Stimulated activated CD4-positive, alpha-beta T cell treated with anti-CD3 and anti-CD28 coated beads, Interleukin-4, amount 100 ng/mL, for 1 hour (primary cell): ENCODE measurements at places on chromosomes 7 and 10.

- DNase-seq: no peak
Measured at GRCh38 chr10:86674912-86675311, 6.6 kb downstream of the LDB3 start.

DNA sequence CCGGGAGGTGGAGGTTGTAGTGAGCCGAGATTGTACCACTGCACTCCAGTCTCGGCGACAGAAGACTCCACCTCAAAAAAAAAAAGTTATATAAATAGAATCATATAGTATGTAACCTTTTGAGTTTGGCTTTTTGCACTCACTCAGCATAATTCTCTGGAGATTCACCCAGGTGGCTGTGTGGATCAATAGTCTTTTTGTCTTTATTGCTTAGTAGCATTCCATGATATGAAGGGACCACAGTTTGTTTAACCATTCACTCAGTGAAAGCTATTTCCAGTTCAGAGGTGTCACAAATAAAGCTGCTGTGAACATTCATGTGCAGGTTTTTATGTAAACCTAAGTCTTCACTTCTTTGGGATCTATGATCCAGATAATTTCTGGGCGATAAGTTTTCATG, 167.7 kb downstream of the PKD1L1 start:
- no peak for DNase-seq

- DNase-seq: no peak
Measured at GRCh38 chr7:82567841-82568240, 124.3 kb upstream of the CACNA2D1 start.

DNA sequence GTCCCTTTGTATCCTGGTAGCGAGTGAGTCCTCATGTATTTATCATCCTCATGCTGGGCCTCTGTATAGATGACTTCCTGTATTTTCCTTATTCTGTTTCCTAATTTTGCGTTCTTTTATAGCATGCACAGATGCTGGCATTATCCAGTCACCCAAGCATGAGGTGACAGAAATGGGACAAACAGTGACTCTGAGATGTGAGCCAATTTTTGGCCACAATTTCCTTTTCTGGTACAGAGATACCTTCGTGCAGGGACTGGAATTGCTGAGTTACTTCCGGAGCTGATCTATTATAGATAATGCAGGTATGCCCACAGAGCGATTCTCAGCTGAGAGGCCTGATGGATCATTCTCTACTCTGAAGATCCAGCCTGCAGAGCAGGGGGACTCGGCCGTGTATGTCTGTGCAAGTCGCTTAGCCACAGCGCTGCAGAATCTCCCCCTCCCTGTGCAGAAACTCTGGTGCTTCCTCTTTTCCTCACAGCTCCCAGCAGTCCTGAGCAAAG, 183.1 kb upstream of the PRSS58 start:
- DNase-seq: no peak

DNA sequence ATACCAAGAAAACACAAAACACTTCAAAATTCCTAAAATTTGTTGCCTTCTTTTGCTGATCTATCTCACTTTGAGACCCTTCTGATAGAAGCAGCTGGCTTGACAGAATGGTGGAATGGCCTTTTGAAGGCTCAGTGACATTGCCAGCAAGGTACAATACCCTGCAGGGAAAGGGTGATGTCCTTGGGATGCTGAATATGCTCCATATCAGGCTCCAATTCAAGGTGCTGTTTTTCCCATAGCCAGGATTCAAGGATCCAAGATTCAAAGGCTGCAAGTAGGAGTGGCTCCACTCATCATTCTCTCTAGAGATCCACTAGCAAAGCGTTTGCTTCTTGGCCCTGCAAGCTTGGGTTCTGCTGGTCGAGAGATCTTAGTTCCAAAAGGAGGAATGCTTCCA, 120.4 kb downstream of the USP6NL start:
- DNase-seq: no peak

- no peak for DNase-seq
Measured at GRCh38 chr10:58064714-58065528, 202.8 kb downstream of the IPMK start.

GRCh38 chr10:117198088-117198487, 799 bp downstream of the KCNK18 start:
- DNase-seq: no peak

DNA sequence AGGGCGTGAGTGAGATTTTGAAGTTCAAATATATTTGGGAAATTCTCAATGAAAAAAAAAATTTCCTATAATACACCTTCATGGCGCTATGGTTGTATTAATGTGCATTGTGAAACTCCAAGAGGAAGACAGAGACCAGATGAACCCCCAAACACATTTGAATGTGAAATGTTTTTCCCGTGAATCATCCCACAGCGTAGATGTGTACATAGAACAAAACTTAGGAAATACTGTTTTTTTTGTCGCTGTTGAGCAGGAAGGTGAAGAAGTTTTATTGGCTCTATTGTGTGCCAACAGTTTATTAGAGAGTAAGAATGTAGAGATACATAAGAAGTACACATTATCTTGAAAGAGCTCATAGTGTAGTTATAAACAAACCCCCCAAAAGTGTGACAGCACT, 134.0 kb downstream of the KCND2 start:
- DNase-seq: no peak

GRCh38 chr7:1531263-1531978, 919 bp downstream of the MAFK start:
- peak; percentile 30 for DNase-seq

GRCh38 chr7:66500087-66500486, 128.6 kb upstream of the KCTD7 start:
- no peak for DNase-seq

DNA sequence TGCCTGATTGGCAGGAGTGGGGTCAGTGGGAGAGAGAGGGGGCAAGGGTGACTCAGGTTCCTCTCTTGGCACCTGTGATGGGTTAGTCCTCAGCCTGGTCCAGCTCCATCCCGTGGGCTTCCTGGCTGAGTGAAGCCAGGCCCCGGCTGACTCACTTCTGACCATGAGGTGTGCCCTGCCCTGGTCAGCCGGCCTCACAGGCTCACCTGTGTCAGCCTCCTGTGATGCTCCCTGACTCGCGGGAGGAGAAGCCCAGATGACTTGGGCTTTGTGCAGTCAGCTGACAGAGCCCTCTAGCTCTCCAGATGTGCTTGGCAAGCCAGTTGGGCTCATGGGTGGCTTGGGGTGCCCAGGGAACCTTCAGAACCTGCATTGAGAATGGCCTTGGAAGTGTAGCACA, 16.0 kb upstream of the PPIF start:
- DNase-seq: no peak
